ENCODE measurements at places on chromosomes 3 and 15.

DNA sequence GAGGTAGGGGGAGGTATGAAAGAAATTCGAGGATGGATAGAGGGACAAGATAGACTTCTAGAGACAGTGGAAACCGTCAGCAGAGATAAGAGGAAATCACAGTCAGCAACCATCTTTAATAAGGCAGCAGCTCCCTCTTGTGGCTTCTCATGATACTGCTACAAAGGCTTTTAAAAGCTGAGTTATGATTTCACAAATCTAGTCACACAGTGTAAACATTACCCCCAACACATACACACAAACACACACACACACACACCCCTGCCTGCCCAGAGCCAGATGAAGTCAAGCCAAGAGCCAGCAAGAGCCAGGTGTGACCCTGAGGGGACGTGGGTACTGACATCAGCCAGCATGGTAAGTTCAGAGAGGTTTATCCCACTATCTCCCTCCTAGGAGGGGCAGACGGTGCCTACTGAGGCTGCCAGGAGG is 18.9 kb upstream of the TGM5 start:
- DNase-seq = peak; percentile 76

- no peak for DNase-seq
Measured at GRCh38 chr3:134326760-134327593, 47.3 kb downstream of the AMOTL2 start.

DNA sequence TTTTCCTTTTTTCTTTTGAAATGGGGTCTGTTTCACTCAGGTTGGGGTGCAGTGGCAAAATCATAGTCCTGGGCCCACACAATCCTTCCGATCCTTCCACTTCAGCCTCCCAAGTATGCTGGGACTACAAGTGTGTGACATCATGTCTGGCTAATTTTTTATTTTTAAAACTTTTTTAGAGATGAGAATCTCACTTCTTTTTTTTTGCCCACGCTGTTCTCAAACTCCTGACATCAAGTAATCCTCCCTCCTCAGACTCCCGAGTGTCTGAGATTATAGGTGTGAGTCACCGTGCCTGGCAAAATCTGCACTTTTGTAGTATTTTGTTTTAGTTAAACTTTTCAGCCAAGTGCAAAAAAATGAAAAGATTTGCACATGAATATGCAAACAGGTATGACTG is 171.0 kb downstream of the FNDC3B start:
- DNase-seq = no peak

- no peak for DNase-seq
Measured at GRCh38 chr3:3305084-3305483, 125.6 kb upstream of the CRBN start.

- peak; percentile 92 for DNase-seq
Measured at GRCh38 chr15:87500240-87500639, 756.3 kb downstream of the NTRK3 start.

DNA sequence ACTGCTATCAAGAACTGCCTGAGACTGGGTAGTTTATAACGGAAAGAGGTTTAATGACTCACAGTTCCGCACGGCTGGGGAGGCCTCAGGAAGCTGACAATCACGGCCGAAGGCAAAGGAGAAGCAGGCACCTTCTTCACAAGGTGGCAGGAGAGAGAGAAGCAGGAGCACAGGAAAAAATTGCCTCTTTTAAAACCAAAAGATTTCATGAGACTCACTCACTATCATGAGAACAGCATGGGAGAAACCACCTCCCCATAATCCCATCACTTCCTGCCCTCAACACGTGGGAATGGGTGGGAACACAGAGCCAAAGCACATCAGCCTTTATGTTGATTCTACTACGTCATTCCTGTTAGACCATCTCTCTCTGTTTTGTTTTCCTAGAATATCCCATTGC is 650.9 kb upstream of the SEMA6D start:
- no peak for DNase-seq

GRCh38 chr3:84077479-84077878 is 881.3 kb upstream of the CADM2 start:
- no peak for DNase-seq

GRCh38 chr15:67550522-67550921 is 8.0 kb downstream of the MAP2K5 start:
- DNase-seq = no peak

- no peak for DNase-seq
Measured at GRCh38 chr3:160587105-160587504, 21.7 kb upstream of the KPNA4 start.

- DNase-seq = no peak
Measured at GRCh38 chr3:183687705-183688104, 9.9 kb upstream of the YEATS2 start.

GRCh38 chr3:177284383-177284881 is 87.2 kb upstream of the TBL1XR1 start:
- DNase-seq = peak; percentile 93

DNA sequence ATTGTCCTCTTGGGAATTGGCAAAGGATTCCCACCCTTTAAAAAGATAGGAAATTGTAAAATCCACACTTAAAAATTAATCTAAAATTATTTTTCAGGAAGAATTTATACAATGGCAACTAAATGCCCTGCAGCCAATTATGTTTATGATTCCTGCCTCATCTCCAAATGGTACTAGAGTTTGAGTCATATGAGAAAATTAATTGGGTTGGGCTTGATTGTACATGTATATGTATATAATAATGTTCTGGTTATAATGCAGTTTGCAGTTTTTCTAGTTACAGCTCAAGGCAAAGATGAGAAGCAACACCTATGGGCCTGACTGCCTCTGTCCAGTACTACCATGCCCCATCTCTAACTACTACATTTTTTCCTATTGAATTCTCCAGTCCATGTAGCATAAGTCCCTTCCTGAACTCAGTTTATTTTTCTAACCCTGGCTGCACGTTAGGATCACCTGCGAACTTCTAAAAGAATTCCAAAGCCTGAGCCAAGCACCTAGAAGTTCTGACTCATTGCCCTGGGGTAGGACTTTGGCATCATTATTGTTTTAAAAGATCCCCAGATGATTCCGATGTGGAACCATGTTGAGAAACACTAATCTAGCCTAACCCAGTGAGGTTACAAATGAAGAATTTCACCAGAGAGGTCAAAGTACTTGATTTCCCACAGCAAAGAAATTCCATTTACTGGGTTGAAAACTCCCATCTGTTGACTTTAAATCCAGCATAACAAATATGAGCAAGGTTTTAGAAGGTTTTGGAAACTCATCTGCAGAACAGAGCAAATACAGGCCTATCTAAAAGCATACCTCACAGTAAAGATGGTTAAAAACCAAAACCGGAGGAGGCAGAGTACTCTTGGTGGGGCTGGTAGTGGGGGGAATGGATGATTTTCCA is 19.4 kb downstream of the TGFBR2 start:
- no peak for DNase-seq

DNA sequence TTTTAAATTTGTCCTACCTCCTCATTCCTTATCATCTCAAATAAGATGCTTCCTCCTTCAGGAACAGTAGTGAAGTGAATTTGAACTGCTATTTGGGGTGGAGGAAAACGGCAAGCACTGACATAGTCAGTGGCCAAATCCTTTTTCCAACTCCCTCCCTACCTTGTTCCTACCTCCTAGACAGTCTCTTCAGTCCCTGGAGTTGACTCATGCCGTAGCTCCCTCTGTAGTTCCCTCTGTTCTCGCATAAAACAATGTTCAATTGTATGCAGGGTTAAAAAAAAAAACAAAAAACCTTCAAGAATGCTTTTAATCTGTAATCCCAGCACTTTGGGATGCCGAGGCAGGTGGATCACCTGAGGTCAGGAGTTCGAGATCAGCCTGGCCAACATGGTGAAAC is 1.4 kb downstream of the UBR1 start:
- DNase-seq = no peak

DNA sequence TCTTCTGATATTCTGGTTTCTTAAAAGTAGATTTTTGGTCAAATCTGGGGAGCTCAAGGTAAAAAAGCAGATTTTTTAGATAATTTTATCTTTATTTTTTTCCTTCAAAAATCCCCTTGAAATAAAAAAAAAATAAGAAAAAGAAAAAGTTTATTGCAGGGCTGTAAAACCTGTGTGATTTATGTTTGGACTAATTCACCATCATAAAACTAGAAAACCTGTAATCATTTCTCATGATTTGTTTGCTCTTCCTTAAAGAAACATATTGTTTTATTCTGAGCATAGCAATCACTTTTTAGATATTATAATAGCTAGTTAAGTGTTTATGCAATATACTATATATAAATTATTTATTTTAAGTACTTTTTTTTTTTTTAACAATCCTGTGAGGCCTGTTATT is 68.0 kb downstream of the NEO1 start:
- DNase-seq = no peak

DNA sequence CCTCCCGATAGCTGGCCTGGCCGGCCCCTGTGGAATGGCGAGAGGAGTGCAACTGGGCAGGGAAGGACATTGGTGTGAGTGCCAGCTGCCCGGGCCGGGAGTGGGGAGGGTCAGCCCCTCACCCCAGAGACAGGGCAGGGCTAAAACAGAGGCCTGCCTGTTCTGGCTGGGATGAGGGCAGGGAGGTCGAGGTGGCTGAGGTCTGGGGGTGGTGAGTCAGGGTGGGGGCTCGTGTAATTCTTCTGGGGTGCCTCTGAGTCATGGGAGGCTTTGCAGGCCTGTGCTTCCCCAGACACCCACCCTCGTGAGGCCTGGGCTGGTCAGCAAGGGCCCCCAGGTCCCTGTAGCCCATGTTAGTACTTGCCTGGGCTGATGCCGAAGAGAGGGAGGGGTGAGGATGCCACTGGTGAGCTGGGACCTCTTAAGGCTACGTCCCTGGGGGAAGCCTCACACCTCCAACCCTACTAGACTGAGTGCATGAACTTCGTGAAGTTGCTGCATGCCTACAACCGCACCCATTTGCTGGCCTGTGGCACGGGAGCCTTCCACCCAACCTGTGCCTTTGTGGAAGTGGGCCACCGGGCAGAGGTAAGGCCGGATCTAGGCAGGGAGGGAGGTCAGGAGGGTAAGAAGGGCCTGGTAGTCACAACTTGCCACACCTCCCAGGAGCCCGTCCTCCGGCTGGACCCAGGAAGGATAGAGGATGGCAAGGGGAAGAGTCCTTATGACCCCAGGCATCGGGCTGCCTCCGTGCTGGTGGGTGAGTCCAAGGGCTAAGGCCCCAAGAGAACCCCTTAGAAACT is 1.7 kb downstream of the SEMA3B start:
- no peak for DNase-seq

DNA sequence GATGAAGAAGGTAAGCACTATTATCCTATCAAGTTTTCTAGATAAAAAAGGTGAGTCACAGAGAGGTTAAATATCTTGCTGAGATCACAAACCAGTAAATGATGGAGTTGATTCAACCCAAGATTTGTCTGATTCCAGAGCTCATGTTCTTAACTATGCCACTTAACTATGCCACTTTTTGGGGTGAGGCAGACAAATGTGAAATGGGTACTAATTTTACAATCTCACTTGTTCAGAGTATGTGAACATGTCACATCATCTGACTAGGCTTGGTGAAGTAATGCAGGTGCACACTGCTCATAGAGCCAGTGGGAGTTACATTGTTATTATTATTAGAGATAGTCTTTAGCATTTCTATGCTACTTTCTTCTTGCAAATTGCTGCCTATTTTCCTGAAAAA is 2.0 kb downstream of the DRD3 start:
- DNase-seq = no peak

- no peak for DNase-seq
Measured at GRCh38 chr3:18070231-18070630, 327.8 kb upstream of the TBC1D5 start.

- DNase-seq = no peak
Measured at GRCh38 chr15:58840048-58840447, 68.9 kb downstream of the MINDY2 start.

DNA sequence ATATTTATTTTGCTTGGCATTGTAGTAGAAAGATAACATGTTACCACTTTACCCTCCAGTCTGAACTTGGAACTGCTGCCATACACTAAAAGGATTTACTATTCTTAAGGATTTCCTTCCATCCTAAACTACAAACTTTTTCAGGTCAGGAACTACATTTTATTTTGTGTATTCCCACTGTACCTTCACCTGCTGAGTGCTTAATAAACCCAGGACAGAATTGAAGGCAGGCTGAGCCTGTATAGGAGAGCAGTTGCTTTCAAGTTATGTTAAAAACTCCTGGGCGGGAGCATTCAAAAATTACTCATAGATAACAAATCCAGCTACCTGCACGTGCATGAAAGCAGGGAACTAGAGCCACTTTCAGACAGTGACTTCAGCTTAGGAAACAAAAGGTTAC is 58.3 kb downstream of the CACNA1D start:
- DNase-seq = no peak

DNA sequence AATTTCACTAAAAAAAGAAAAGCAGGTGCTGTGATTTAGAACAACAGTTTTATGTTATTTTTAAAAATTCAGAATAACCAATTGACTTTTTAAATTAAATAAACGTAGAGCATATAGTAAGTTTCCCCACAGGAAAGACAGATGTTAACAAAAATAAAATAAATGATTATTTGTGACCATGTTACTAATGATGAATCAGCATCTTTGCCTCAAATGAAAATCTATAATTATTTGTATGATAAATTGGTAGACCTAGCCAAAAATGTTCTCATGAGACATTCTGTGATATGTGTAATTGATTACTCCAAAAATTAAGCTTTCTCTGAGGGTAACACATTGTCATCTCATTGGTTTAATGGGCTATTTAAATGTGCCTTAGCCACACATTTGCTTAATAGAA is 948.0 kb downstream of the NAALADL2 start:
- no peak for DNase-seq

DNA sequence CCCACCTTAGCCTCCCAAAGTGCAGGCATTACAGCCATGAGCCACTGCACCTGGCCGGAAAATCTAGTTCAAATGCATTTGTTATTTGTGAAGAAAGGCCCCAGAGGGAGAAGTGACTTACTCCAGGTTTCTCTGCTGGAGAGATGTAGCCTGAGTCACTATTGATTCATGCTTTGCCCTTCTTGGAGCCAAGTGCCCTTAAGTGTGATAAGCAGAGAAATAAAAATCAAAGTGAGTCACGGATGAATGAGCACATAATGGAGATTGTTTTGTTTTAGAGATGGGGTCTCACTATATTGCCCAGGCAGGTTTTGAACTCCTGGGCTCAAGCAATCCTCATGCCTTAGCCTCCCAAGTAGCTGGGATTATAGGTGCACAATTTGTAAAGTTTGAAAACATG is 33.1 kb downstream of the CDC25A start:
- no peak for DNase-seq

- no peak for DNase-seq
Measured at GRCh38 chr15:61697796-61698195, 362.5 kb downstream of the VPS13C start.

GRCh38 chr3:122312826-122313225 is 12.2 kb upstream of the CSTA start:
- DNase-seq = no peak
